ENCODE measurements at places on chromosomes 3 and 15.

- no peak for DNase-seq
Observed at GRCh38 chr3:135197246-135197645, 402.2 kb downstream of the EPHB1 start.

DNA sequence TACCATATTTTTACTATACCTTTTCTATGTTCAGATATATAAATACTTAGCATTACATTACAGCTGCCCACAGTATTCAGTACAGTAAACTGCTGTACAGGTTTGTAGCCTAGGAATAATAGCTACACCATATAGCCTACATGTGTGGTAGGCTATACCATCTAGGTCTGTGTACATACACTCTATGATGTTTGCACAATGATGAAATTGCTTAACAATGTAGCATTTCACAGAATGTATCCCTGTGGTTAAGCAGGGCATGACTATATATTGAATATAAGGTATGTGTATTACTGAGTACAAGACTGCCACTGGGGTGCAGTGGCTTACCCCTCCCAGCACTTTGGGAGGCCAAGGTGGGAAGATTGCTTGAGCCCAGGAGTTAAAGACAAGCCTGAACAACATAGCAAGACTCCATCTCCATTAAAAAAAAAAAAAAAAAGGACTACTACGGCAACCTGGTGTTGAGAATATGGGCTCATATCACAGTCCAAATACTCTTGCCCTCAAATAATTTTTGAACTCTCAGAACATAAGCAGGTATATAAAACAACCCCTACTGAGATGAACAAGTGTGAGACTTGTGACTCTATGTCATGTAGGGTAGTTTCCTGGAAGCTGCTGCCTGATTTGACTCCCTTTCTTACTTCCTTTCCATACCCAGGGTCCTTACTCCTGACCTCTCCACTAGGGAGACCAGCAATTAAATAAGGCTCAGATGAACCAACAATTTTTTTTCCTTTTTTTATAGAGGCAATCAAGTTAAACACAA lies 4.8 kb downstream of the PPP1R14D start:
- no peak for DNase-seq

DNA sequence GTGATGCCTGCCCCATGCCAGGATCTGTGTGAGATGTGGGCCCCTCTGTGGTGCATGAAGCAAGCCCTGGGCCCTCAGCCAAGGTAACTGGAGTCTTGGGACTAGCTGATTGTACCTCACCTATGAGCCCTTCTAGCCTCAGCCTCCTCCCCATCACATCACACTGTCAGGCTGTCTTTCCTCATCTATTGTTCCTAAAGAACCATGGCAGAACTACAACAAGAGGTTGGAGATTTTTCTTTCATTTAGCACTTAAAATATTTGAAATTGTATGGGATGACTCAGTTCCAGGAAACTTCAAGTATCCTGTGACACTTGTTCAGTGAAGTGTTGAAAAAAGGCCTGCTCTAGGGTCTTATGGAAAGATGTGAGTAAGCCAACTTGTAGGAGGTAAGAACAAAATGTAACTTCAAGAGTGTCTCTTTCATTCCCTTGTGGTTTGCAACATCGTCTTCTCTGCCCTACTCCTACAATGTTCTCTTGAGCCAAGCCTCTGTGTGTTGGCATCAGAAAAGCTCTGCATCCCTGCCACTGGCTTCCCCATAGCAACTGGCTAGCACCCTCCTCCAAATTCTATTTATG lies 58.7 kb upstream of the TIPARP start:
- DNase-seq: no peak

- DNase-seq: no peak
Observed at GRCh38 chr3:54390582-54390981, 268.2 kb downstream of the CACNA2D3 start.

Data from vagina (tissue), 2 donors.